Muscle of leg (tissue), 16 donors: ENCODE measurements at places on chromosomes 1 and 21. TPM values are rescaled to one million over a fixed set of nuclear protein-coding genes. Genes with fewer than 3 reads are reported as not detected.

Gene SLC35F3
- 0.62 TPM for total RNA-seq

Gene TDRD5
- under 0.01 TPM for total RNA-seq

Gene PODN
- 5.4 TPM for total RNA-seq

Gene ZSWIM5
- total RNA-seq = 0.35 TPM

Gene MYBPH
- 109 TPM for total RNA-seq

Gene LCE2A
- total RNA-seq = not detected

Gene PGLYRP4
- not detected for total RNA-seq

Gene ADAMTSL4
- 20.2 TPM for total RNA-seq

Gene GTF2B
- 60.8 TPM for total RNA-seq

Gene LRRC3
- 0.98 TPM for total RNA-seq

Gene TMOD4
- total RNA-seq = 15.2 TPM

Gene UBL4B
- total RNA-seq = not detected

Gene VAV3
- total RNA-seq = 4.1 TPM

Gene CASQ2
- 606 TPM for total RNA-seq

Gene CLDN19
- total RNA-seq = 0.53 TPM

Gene CORT
- total RNA-seq = 0.98 TPM

Gene ZNF695
- 1.6 TPM for total RNA-seq

Gene HNRNPCL1
- total RNA-seq = not detected

Gene MANEAL
- total RNA-seq = 2.7 TPM

Gene ZNF593OS
- 0.31 TPM for total RNA-seq

Gene RHBDL2
- 0.35 TPM for total RNA-seq

Gene BMP8B
- 0.71 TPM for total RNA-seq

Gene SLC44A5
- total RNA-seq = 0.27 TPM

Gene AIRE
- total RNA-seq = 0.04 TPM

Gene OXCT2
- 0.44 TPM for total RNA-seq

Gene MPL
- total RNA-seq = 0.09 TPM

Gene NR1I3
- total RNA-seq = not detected

Gene CNTN2
- total RNA-seq = 0.93 TPM

Gene BRINP3
- total RNA-seq = 2.5 TPM

Gene IGSF3
- total RNA-seq = 29.8 TPM

Gene KCNE1
- 0.31 TPM for total RNA-seq

Gene EDARADD
- 0.18 TPM for total RNA-seq

Gene OPTC
- not detected for total RNA-seq

Gene PLEKHN1
- total RNA-seq = not detected

Gene MFAP2
- 89.3 TPM for total RNA-seq

Gene COL8A2
- total RNA-seq = 35.7 TPM

Gene CCDC27
- not detected for total RNA-seq
